NCI-H460 (cell line): ENCODE measurements at places on chromosomes 4 and X. TPM values are rescaled to one million over a fixed set of nuclear protein-coding genes. Genes with fewer than 3 reads are reported as not detected.

The EDNRA gene
- total RNA-seq, result 0.35 TPM in 1 of 2 replicates, not detected in the other

The KLHL4 gene
- total RNA-seq, result 5.2 and 5.8 TPM in 2 replicates

The ERVMER34-1 gene
- 3.2 and 3.5 TPM in 2 replicates for total RNA-seq

The SMIM10 gene
- total RNA-seq, result 3.2 and 4.1 TPM in 2 replicates

The CFP gene
- total RNA-seq, result 0.10 TPM in 1 of 2 replicates, not detected in the other

The CYBB gene
- total RNA-seq, result not detected in 2 replicates

The SMARCA5 gene
- total RNA-seq, result 32.0 and 41.0 TPM in 2 replicates

The HGFAC gene
- total RNA-seq, result not detected in 2 replicates

The CCDC110 gene
- total RNA-seq, result 0.12 TPM in 1 of 2 replicates, not detected in the other

The AFM gene
- total RNA-seq, result not detected in 2 replicates

The PAGE2B gene
- not detected in 2 replicates for total RNA-seq

The TEX13D gene
- not detected in 2 replicates for total RNA-seq

The MPP1 gene
- 15.1 and 17.4 TPM in 2 replicates for total RNA-seq

The SAGE1 gene
- not detected in 2 replicates for total RNA-seq

The RNF212 gene
- 9.9 and 13.3 TPM in 2 replicates for total RNA-seq

The DDX53 gene
- total RNA-seq, result not detected in 2 replicates
